ENCODE measurements at places on chromosomes 2 and 18. TPM values are rescaled to one million over a fixed set of nuclear protein-coding genes. Genes with fewer than 3 reads are reported as not detected.

DNA sequence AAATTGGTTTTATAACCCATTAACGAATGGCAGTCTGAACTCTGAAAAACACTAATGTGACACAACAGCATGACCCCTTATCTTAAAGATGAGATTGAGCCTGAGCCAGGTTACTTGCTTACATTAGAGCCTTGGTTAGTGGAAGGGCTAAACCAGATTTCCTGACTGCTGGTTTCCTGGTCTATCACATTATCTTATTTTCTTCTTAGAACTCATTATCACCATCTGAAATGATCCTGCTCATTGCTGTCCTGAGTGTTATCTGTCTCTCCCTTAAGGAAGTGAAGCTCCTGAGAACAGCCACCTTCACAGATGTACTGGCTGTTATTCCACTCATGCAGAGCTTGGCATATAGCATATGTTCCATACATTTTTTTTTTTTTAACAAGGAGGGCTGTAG, 9.0 kb upstream of the NRP2 start:
- no peak for DNase-seq

GRCh38 chr18:70672581-70672980, 383.7 kb downstream of the SOCS6 start:
- DNase-seq: no peak

DNA sequence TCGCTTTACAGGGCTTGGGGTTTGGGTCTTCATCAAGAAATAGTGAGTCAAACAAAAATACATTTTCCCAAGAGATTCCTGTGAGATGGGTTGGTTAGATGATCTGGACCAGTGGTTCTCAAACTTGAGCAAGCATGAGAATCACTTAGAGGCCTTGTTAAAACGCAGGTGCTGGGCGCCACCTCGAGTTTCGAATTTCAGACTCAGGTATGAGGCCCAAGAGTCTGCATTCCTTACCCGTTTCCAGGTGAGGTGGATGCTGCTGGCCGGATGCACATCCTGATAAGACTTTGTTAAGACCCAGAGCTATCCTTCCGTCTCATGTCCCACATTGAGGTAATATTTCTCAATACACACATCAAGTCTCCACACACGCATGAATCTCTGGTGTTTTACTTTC, 707.8 kb upstream of the SALL3 start:
- DNase-seq: no peak

GRCh38 chr2:26911911-26912861, 58.3 kb upstream of the MAPRE3 start:
- no peak for DNase-seq

DNA sequence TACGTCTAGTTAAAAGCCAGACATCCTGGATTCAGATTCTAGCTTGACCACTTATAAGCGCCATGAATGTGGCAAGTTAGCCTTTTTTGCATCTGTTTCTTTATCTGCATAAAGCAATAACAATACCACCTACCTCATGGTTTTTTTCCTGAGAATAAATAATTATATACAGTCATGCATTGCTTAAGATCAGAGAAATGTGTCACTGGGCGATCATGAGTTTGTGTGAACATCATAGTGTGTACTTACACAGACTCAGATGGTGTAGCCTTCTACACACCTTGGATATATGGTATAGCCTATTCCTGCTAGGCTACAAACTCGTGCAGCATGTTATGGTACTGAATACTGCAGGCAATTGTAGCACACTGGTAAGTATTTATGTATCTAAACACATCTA, 84.7 kb upstream of the PELI1 start:
- DNase-seq: no peak

GRCh38 chr2:125564471-125564870, 1091.5 kb upstream of the GYPC start:
- no peak for DNase-seq

DNA sequence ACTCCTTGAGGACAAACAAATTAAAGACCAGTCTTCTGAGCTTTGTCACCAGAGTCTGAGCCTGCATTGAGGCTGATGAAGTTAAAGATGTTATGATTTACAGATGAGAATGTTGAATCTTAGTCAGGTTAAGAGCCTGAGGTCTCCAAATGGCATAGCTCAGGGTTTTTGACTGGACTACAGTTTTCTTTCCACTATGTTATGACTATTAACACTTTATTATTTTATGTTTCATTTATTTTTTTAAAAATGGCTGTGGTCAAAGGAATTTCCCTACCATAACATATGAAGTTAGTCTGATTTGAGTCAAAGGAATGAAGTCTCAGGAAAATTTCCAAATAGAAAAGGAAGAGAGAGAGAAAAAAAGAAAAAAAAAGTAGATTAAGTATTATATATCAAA, 39.7 kb upstream of the CWC22 start:
- no peak for DNase-seq

DNA sequence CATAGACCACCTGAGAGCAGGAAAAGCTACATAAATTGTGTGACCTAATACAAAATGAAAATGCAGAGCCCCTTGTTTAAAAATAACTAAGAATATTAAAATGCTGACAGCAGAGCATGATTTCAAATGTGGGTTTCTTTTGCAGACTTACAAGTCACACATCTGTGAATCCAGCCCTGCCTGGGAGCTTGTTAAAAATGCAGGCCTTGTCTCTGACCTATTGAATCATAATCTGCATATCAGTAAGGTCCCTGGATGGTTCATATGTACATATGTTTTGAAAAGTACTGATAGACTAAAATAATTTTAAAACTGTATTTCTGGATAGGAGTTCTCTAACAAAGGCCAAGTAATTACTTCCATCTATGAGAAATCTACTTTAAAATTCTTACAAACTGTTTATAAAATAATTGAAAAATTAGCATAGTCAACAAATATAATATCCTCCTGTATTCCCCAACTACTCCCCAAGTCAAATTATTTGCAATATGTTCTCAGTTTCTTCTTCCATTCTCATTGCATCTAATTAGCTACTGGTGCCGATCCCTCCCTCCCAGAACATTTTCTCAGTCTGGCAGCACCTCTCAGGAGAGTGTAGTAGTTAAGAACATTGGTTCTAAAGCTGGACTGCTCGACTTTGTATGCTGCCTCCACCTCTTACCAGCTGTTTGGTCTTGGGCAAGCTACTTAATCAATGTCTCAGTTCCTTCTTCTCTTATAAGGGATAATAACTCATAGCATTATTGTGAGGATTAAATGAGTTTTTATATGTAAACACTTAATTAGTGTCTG, 1040.4 kb upstream of the CDH2 start:
- DNase-seq: no peak

GRCh38 chr18:63376538-63376937, 9.5 kb upstream of the KDSR start:
- no peak for DNase-seq

GRCh38 chr2:196967116-196967515, 40.6 kb upstream of the PGAP1 start:
- DNase-seq: peak; percentile 25

- DNase-seq: no peak
These were observed 6.1 kb upstream of the SERPINB8 start for GRCh38 chr18:63963615-63964256.

DNA sequence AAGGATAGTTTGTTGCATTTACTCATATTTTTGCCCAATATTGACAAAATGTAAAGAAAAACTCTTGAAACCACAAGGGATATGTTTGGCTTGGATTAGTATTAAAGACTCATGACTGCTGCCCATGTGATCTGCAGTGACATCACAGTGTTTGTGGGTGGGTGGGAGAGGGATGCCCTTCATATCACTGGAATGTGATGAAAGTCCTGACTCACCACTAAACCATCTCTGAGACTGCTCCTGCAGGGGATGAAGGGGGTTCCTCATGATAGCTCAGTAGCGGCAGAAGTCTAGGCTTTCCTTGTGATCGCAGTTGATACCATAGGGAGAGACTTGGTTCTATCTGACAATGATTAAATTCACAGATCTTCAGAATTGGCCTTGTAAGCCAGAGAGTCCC, 451.2 kb downstream of the CNTNAP5 start:
- DNase-seq: no peak

DNA sequence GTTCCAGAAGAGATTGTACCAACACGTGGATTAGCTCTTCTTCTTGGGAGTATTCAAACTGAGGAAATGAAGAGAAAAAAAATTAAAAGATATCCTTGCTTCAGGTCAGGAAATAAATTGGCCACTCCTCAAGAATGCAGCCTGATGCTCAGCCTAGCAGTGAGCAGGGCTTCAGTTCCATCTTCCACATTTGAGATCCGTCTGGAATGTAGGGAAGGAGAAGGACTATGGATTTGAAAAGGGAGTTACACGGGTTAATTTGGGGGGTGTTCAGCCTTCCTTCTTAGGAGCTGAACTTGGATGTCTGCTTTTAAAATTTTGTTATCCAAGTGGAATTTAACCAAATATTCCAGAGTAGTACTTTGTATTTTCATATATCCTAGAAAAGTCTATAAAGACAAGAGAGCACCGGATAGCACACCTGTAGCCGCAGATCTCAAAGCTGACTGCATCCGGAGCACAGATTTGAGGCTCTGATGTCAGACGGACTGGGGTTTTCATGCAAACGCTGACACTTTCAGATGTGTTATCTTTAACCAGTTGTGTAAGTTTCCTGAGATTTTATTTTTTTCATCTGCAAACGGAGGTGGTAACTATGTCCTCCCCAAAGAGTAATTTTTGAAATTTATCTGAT, 99.3 kb downstream of the COPS8 start:
- DNase-seq: no peak

DNA sequence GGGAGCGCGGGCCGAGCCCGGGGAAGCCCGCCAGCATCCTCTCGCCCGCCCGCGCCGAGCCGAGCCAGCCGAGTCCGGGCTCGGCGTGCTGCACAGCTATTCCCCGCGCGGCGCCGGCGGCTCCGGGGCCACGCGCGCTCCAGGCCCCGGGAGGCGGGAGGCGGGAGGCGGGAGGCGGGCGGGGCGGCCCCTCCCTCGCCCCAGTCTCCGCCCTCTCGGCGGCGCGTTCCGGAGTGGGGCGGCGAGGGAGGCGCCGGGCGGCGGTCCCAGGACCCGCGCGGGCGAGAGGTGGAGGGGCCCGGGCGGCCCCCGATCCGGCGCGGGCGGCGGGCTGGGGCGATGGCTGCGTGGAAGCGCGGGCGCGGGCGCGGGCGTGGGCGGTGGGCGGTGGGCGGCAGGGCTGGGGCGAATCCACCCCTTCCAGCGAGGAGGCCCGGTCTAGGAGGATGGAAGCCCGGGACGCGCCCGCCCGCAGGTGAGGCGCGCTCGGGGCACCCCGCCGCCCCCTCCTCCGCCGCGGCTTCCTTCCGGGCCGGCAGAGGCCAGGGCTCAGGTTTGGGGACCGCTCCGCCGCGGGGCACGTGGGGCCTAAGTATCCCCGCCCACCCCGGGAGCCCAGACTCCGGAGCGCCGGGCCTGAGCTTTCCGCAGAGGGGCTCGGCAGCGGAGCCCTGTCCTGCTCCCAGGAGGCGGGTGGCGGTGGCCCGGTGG, at the start of gene ADCY3:
Gene ADCY3, minus strand, starts transcription at position 140 of the 711 bp plus-strand sequence. CDS start 1,250 bp downstream, outside the sequence.
- DNase-seq: no peak

Gene RAB11FIP5
- total RNA-seq: 9.9 TPM

Gene CD207
- total RNA-seq: 5.3 TPM

Gene DSG1
- total RNA-seq: 260 TPM

Gene HOXD3
- 9.7 TPM for total RNA-seq

Gene ANAPC1
- total RNA-seq: 51.1 TPM

Gene ANTXR1
- total RNA-seq: 110 TPM

Measured in skin of body (tissue), 3 donors.